ENCODE measurements at places on chromosomes 1 and 21.

DNA sequence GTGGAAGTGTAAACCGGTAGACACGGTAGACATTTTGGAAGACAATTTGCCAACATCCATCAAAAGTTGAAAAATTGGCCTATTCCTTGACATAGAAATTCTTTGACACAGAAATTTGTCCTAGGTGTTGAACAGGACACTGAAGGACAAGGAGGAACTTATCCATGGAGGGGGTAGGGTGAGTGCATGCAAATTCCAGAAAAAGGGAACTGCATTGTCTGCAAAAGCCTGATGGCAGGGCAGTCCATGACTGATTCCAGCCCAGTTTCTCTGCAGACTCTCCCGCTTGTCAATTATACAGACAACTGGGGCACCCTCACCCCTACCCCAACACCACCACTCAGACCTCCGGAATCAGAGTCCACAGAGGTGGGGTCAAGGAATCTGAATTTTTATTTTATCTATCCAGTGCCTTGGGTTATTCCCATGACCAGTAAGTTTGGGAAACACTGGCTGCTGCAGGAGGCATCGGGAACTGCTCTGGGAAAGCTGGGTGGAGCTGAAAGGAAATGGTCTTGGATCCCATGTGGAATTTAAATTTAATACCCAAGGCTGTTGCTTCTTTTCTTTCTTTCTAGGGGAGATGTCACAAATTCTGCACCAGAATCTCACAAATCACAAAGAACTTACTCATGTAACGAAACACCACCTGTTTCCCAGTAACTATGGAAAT, 103.3 kb upstream of the SLC45A1 start:
- DNase-seq = no peak

GRCh38 chr21:33968995-33969348, 53.4 kb upstream of the ATP5PO start:
- no peak for DNase-seq

- no peak for DNase-seq
These were observed 184.6 kb downstream of the TGFB2 start for GRCh38 chr1:218529646-218530300.

GRCh38 chr1:50724626-50725286, 235.3 kb downstream of the FAF1 start:
- DNase-seq = no peak

DNA sequence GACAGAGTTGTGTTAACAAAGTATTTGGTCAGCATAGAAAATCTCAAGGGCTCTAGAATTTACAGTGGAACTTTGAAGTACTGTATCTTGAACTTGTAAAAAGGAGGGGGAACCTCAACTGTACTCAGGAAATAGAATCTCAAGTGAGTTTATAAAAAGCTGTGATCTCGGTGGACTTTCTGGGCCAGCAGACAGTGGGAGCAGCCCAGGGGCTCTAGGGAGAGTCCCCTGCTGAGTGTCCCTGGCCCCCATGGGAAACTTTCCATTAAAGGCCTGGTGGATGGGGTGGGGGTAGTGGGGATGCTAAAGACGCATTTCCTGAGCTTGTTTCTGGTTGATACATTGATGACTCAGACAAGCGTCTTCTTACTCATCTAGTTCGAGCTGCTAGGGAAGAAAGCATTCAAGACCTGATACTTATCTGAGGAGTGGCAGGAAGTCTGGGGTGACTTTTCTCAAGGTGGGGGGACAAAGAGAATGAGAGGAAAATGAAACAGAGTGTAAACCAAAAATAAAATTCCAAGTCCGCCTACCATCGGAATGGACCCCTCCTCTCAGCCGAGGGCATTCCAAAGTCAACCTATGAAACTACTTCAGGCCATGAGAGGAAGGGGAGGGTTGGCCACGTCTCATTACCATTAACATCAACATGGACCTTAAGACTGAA, 65.5 kb downstream of the NID1 start:
- DNase-seq = peak; percentile 57

DNA sequence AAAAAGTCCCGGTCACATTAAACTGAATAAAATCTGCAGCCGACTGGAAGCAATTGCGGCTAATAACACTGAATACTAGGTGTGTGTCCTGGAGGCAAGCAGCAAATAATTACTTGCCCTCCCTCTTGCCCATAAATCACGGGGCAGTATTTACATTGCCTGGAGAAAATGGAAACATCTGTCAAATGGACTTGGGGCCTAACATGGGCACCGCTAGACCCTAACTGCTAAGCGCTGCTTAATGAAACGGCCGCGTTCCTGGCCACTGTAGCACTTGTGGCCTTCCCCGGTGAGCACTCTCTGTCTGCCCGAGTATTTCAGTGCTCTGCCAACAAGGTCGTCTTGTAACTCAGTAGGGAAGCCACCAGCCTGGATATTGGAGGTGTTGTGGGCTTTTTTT, 23.9 kb upstream of the KNCN start:
- DNase-seq = no peak

DNA sequence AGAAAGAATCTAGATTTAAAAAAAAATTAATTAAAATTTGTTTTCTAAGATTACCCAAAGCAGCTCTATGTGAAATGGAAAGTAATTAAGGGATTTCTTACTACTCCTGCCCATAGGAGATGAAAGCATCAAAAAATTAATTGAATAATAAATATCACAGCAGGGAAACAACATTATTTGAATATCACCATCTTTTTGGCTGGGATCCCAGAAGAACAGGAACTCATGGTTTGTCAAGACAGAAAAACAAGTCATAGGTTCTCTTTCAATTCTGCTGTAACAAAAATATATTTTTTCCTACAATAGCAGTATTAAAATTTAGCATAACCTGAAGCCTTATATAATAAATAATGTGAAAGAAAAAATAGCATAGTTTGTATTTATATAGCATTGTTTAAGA, 1713.4 kb downstream of the NCAM2 start:
- DNase-seq = no peak

DNA sequence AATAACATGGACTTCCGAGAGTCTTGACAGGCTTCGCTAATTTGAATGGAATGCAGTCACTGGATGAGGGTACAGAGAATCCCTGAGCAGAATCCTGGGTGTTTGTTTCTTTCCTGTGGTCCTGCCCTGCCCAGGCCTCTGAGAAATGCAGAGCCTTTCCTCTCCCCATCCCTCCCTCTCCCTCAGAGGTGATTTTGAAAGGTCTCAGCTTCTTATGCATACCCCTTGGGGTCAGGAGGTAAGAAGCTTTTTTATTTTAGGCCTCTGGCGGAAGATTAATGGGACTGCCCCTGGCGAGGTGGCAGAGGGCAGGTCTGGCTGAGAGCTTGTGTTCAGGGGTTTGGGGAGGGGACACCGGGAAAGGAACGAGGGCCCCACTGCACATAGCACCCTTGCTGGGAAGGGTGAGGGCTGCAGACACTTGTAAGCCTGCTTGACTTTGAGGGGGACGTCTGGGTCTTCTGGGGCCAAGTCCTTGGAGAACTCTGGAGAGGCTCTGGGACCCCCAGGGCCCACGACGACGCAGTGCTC, 116.5 kb upstream of the SLC45A1 start:
- no peak for DNase-seq

- DNase-seq = no peak
These were observed 20.8 kb downstream of the FRRS1 start for GRCh38 chr1:99745684-99746083.

DNA sequence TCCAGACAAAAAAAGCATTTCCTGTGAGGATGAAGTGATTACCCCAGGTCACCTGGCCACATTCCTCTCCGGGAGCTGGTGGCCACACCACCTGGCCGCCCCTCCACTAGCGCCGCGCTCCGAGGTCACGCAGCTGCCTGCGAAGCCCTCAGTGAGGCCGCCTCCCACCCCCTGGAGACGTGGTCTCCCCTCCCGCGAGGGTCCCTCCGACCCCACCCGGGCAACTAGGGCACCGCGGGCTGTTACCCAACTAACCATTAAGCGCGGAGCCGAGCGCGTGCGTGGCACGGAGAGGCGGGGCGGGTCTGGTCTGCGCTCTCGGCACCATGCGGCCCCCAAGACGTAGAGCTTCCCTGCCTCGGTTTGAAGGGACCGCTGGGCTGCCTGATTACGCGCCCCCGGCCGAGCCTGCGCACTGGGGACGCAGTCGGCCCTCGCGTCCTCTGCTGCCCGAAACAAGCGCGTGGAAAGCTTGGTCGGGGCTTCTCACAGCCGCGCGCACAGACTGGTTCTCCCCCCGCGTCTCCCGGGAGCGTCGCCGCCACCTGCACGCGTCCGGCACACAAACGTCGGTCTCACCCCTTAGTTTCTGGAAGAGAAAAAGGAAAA, 106.5 kb downstream of the SLC16A1 start:
- peak; percentile 8 for DNase-seq

DNA sequence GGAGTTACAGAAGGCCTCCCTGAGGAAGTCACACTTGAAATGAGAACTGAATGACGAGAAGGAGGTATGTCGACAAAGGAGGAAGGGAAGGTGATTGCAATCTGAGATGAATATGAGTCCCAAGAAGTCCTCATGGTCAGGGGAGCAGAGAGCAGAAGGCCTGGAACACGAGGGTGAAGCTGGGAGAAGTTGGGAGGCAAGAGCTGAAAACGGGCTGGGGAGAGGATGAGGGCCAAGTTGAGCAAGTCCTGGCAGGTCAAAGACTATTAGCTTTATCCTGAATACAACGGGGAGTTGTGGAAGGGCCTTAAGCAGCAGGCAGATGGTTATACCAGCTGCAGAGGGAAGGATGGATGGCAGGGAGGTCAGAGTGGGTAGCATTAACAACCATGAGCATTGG, 89.5 kb downstream of the KCNJ15 start:
- no peak for DNase-seq

- no peak for DNase-seq
These were observed 13.6 kb downstream of the GJA4 start for GRCh38 chr1:34806396-34806795.

GRCh38 chr1:169361281-169361680, 6.3 kb downstream of the NME7 start:
- DNase-seq = no peak

- DNase-seq = no peak
These were observed 1844.7 kb downstream of the NCAM2 start for GRCh38 chr21:22842875-22843274.

DNA sequence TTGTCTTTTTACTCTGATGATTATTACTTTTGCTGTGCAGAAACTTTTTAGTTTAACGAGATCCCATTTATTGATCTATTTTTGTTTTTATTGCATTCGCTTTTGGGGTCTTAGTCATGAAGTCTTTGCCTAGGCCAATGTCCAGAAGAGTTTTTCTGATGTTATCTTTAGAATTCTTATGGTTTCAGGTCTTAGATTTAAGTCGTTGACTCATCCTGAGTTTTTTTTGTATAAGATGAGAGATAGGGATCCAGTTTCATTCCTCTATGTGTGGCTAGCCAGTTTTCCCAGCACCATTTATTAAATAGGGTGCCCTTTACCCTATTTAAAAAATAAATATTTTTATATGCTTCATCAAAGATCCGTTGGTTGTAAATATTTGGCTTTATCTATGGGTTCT, 13.2 kb downstream of the MAN1C1 start:
- no peak for DNase-seq

DNA sequence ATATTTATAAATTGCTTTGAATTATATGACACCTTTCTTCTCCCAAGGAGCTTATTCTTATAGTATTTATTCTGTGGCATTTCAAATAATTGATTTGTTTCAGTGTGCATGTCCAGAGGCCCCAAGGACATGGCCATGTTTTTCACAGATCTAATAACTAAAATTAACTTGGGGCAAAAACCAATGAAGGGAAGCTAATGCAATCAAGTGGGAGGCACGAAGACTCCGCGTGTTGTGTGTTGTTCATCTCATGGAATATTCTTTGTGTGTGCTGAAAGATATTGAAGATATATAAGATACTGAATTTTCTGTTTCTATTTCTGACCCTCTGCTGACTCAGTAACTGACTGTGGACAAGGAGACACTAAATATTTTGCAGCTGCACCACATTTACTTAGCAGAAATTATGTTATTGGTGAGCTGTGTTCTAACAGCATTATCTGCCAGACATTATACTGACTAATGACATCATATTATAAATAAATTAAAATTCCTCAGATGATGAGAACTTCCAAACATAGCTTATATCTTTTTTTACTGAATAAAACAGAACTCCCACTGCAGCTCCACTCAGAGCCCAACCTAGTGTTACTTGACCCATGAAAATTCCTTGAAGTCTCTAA, 519.3 kb upstream of the CXADR start:
- no peak for DNase-seq

DNA sequence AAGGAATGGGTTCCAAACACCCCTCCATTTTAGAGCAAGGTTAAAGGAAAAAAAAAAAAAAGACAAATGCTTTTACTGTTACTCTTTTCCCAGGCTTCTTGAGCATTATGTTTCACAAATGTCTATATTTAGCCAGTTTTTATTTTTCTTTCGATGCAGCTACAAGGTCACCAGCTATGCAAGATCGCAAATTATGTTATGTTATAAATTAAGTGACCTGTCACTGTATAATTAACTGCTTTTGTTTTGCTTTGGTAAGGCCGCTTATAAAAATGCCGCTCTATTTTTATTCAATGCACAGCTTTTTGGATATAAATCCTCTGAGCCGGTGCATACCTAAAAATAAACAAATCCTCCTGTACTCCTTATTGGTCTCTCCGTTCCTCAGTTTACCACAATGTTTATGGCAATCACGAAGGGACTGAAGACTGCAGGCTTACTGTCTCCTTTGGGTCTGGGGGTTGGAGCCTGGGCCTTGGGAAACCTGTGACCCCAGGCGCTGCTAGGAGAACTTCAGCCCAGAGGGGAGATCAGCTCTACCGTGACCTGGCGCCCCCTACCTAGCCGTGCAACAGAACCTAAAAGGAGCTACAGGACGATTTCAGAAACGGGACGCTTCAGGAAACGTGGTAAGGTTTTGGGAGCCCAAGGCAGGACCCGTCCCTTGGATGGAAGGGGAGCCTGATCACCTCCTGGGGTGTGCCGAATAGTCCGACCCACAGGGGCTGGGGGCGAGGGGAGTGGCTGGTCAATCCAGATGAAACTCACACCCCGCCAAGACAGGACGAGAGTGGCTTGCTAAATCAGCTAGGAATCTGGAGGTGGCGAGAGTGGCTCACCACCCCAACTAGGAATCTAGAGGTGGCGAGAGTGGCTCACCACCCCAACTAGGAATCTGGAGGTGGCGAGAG, 101.2 kb upstream of the CD55 start:
- no peak for DNase-seq

GRCh38 chr21:36076878-36077655, 7.2 kb downstream of the CBR1 start:
- DNase-seq = no peak

- DNase-seq = peak; percentile 31
These were observed 28.5 kb upstream of the SELENON start for GRCh38 chr1:25771221-25772114.

GRCh38 chr1:37853157-37853556, 6.2 kb downstream of the MTF1 start:
- DNase-seq = no peak

- no peak for DNase-seq
These were observed 45.3 kb upstream of the RUNX3 start for GRCh38 chr1:24975391-24975790.

- DNase-seq = no peak
These were observed 115.7 kb downstream of the KCNJ6 start for GRCh38 chr21:37800456-37801061.

- no peak for DNase-seq
These were observed 73.4 kb upstream of the SERTAD4 start for GRCh38 chr1:210159211-210159610.

- DNase-seq = no peak
These were observed 155.7 kb downstream of the PTPRC start for GRCh38 chr1:198794498-198794897.

- no peak for DNase-seq
These were observed 40.5 kb upstream of the IFNAR2 start for GRCh38 chr21:33189237-33189636.

GRCh38 chr1:199561334-199561733, 466.2 kb upstream of the NR5A2 start:
- no peak for DNase-seq
